ENCODE measurements at places on chromosomes 1 and 21.

- peak; percentile 79 for DNase-seq
These were observed 53.0 kb upstream of the DESI2 start for GRCh38 chr1:244599937-244600350.

DNA sequence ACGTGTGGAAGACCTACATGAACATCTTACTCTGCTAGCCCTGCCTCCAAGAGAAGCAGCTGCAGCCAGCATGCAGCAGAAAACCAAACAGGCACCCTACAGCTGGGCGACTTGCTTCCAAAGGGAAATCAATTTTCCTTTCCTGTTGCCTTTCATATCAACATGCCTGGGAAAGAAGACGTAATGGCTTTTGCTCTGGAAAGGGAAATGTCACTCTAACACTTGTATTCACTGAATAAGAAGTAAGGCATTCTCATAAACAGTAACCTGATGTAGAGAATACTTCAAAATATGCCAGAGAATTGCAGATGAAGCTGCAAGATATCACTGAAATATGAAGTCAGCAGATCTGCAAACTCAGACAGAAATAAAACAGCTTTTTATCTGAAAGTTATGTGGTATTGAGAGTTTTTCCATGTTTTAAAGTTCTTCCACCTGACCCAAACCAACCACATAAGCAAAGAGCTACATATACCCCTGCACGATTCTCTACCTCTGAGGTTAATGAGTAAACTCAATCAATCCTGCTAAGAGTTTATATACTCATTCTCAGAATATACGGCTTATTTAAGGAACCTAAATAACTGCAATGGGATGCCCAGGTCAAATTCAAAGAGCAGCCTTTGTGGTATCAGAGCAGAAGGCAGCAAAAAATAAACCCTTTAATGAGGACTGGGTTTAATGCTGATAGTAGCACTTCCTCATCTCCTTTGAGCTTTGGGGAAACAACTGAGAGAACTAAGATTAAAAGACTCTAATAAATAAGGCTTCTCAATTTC, 150.9 kb downstream of the RERE start:
- no peak for DNase-seq

DNA sequence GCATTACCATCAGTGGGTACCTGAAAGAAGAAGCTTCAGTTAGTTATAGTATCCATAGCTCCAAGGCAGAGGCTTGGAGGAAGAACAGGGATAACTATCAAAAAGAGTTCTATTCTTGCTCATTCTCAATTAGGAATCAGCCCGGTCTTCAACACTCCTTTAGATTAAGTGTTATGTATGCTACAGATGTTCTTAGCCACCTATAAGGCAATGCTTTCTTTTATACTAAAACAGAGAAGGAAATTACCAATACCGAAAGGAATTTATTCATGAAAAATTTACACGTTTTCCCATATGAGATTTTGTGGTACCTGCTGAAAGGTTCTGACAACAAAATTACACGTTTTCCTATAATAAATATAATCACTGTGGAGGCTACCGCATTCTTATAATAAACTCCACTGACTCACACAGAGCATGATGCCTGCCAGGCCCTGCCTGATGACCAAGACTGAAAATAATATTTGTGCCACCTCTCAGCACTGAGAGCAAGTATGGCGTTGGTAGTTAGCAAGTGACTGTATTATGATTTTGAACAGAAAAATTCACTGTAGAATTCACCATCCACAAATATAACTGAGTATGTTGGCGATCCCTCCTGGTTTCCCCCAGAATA, 58.3 kb downstream of the APP start:
- no peak for DNase-seq

DNA sequence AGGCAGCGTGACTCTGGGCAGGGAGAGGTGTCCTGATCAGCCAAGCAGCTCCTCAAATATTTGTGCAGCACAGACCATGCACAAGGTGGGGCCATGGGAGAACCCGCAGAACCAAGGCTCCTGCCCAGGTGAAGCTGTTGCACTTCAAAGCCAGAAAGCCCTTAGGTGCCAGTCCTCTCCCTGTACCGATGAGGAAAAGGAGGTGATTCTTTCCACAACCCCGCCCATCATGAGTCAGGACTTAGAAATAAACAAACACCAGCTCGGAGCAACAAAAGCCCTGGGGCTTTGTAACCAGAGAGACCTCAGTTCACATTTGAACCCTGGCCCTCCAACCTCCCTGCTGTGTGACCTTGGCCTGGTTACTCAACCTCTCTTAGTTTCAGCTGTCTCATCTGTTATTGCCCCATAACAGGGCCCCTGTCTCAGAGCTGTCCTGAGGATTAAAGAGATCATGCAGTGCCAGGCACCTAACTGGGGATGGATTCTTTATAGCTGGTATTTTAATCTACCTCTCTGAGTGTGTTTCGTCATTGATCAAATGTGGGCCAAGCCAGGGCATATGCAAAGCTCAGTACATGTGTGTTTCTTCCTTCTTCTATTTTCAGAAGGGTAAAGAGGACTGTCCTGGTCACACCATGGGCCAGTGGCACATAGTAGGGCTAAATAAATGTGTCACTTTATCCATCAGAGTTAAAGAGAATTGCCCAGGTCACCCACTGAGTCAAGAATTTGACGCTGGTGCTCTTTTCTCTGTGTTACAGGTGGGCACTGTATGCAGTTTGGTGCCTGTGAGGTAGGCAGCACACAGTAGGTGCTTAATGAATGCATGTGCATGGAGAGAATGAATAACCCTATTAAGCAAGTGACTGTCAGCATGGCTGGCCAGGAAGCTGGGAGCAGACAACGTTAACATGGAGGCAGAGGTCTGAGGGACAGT, 1.4 kb downstream of the LDLRAD1 start:
- DNase-seq: peak; percentile 8

- DNase-seq: no peak
These were observed 120.6 kb downstream of the FCRL5 start for GRCh38 chr1:157431751-157432150.

GRCh38 chr1:241675983-241676382, 23.9 kb downstream of the WDR64 start:
- no peak for DNase-seq

DNA sequence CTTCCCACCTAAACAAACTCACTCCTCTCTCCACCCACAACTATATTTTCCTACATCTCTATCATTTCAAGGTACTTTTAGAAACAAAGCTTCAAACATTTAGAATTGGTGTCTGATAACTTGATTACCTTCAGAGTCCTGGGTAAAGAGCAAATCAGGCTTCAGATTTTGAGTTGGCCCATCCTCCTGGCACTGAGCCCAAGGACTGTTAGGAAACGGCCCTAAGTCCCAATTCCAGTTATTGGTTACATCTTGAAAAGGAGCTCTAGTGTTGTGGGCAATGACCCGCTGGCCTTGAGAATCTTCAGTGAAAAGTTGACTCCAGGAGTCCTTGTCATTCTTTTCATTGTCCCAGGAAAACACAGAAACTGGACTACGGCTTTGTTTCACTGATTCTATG, 15.1 kb downstream of the MTFR1L start:
- DNase-seq: no peak

DNA sequence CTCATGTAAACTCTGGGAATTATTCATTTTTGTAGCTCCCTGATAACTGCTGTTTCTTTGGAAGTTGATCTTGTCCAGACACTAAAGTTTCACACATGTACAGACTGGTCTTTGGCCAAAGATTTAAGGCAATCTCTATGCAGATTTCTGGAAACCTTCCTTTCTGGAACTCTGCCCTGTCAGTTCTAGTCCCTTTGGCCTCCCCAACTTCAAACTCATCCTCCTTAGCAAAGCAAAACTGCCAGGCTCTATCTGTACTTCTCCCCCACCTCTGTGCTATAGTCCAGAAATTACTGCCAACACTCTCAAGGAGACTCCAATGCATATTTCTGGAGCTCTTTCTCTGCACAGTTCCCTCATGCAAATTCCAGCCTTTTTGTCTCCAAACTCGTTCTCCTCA, 36.5 kb downstream of the C1orf198 start:
- DNase-seq: no peak

GRCh38 chr1:165034136-165034809, 322.2 kb downstream of the LMX1A start:
- no peak for DNase-seq

DNA sequence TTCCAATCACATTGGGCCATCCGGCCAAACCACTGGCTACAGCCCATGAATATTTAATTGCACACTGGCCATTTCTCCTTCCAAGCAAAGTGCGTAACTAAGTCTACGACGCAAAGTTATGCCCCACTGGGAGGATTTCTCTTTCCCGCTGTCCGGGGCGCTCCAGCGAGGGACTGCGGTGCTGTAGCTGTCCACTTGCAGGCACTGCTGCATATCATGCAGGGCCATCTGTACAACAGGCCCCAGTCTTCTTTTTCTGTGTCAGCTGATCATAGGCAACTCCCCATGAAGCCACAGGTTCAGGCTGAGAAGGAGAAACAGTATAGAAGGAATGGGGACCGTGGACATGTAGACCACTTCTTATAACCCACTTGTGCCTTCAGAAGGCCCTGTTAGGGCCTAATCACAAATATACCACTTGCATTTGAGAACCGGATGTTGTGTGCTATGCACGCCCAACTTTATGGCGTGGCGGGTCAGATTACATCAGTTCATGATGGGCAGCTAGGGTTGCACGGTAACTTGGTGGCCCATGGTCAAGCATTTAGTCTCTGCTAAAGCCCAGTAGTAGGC, 58.0 kb downstream of the ADSS2 start:
- DNase-seq: no peak

GRCh38 chr1:200206761-200207160, 179.3 kb downstream of the NR5A2 start:
- DNase-seq: no peak

GRCh38 chr1:117093870-117094621, 27.5 kb downstream of the TRIM45 start:
- DNase-seq: no peak

DNA sequence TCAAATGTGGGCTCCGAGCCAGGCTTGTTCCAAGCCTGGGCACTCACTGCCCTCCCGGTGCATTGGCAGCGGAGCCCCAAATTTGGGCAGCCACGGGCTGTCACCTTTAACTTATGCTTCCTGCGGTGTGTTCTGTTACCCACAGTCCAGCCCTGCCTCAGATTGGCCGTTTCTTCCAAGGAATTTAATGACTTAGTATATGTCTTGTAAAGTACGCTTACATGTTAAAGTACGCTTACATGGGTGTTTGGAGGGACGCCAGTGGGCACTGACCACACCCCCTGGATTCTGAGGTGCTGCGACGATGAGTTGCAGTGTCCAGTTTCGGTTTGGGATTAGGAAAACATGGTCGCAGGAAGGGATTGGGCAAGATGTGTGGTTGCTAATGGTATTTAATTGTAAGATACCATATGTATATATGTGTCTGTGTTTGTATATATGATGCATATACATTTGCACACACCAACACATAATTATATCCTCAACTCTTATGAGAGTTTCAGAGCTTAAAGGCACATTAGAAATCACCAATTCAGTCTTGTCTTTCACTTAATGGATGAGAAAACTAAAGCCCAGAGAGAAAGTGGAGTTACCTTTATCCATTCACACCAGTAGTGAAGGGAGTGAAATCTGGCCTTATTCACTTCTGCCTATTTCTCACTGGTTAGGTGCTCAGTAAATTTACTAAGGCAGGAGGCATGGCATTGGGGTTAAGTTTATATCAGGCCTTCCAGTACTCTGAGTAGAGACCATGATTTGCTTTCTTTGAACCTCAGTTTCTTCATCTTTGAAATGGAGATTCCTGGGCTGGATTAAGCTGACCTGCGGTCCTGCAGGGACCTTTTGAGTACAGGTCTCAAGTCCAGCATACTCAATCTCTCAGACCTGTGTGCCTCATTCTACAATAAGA, 1.0 kb downstream of the SMYD2 start:
- DNase-seq: peak; percentile 23

DNA sequence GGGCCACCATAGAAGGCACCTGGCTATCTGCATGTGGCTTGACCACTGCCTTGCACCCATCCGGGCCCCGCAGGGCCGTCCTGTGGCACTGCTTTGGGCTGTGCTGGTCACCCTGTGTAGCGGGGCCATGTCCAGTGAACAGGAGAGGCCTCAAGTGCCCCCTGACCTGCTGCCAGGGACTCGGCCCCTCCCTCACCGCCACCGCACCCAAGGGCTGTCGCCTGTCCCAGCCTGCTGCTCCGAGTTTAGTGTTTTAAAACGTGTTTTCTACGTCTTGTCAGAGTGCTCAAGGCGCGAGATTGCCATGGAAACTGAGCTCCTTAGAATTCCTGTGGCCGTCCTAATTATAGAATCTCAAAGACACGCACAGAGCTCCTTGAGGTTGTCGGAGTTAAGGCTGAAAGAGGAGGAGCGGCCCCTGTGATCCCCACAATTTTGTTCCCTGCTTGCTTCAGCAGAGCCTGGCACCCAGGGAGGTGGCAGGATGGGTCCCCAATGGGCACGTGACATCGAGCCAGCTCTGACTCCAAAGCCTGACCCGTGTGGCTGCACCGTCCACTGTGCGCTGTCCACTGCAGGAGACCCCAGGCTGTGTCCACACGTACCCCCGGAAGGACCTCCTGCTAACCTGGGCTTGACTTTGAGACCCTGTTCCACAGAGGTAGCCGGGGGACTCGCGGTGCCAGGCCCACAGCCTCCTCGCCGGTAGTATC, 66.2 kb downstream of the FAAP20 start:
- DNase-seq: no peak

GRCh38 chr1:90795431-90795830, 78.3 kb upstream of the BARHL2 start:
- DNase-seq: no peak

DNA sequence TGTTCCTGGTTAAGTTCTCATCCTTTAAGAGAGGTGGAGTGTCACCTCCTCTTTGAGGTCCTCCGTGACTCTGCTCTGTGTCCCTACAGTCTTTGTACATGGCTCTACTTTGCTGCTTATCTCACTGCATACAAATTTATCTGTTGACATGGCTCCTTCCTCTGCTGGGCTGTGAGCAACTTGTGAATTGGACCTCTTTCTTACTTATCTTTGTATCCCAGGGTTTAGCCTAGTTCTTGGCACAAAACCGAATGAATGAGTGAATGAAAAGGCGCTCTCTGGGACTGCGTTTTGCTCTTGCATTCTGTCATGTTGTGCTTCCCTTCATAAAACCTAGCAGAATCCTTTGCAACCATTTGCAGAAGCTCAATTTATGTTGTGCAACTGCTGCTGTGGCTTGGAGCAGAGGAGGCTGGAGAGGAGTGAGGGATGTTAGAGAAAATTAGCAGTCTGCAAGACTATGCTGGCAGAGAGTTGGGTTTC, 12.4 kb downstream of the SLC26A9 start:
- no peak for DNase-seq

- peak; percentile 61 for DNase-seq
These were observed 49.8 kb downstream of the ACOT7 start for GRCh38 chr1:6343506-6344405.

DNA sequence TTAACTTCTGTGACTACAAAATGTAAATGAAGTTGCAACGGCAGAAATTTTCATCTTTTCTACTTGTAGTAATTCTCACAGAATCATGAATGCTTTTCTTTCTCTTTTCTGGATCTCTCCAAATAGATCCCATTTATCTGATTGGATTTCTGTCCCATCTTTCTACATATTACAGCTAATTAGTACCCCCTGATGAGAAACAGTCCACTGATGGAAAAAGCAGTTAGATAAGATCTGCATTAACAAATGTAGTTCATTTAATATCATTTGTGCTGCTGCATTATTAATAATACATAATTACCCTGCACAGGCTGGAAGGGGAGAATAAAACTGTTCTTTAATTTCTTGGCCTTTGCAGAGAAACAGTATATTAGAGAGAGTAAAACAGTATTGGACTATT, 289.3 kb downstream of the TTLL7 start:
- no peak for DNase-seq
